ENCODE measurements at places on chromosomes 4 and X.
A peak's percentile ranks its signal among the peaks of the same experiment; 100 is the strongest.

GRCh38 chr4:48252313-48252712 is 17.3 kb downstream of the TEC start:
- no peaks in the 10 kb centered on the region for H3K36me3 ChIP-seq
- no peak for DNase-seq
- no peak overlapping the region for H3K4me3 ChIP-seq
- no peaks in the 10 kb centered on the region for H3K4me1 ChIP-seq
- no peak overlapping the region for H3K27ac ChIP-seq

GRCh38 chrX:140065961-140066662 is 100.8 kb upstream of the CXorf66 start:
- no peak overlapping the region for H3K27ac ChIP-seq
- H3K27me3 ChIP-seq = no peaks in the 10 kb centered on the region
- no peak overlapping the region for H3K4me3 ChIP-seq
- no peaks in the 10 kb centered on the region for H3K4me1 ChIP-seq
- H3K36me3 ChIP-seq = no peaks in the 10 kb centered on the region

DNA sequence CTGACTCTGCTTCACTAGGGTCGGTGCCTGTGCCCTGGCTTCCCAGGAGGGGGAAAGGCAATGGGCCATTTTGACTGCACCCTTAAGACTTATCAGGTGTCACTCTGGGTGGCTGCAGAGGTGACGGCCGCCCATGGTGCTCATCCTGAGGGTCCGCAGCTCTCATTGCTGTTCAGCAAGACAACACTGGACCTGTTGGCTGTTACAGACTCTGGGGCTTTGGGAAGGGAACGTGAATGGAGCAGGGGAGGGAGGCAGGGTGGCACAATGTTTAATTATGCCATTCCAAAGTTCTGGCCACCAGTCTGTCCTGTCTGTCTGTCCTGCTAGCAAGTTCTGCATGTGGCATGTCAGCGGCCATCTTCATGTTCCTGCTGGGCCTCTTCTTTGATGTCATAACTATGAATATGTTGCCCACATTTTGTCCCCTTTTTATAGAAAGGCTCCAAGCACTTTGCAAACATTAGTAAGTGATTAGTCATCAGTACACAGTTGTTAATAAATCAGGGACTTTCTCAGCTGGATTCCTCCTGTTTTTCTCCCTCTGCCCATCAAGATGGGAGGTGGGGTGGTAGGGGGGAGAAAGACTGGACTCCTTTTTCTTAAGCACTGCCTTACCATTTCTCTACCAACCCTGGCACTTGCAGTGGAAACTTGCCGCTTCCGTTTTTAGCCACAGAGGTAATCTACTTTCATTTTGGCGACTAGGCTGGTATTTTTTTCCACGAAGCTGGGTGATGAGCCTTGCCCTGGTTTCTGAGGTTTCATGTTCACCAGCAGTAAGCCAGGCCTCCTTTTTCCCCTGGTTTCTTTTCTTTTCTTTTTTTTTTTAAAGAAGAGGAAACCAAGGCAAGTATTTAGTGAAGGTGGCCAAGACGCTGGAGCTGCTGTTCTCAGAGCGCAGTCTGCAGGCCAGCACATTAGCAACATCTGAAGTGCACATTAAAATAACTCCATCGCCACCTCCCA is 88.6 kb upstream of the TRIM2 start:
- H3K4me3 ChIP-seq = no peak overlapping the region
- no peak overlapping the region for H3K27ac ChIP-seq
- H3K36me3 ChIP-seq = no peaks in the 10 kb centered on the region
- H3K27me3 ChIP-seq = peaks cover 5% of the 10 kb centered on the region

GRCh38 chr4:109648266-109648996 is 54.8 kb downstream of the CASP6 start:
- peak; percentile 75 for DNase-seq
- H3K4me3 ChIP-seq = peak overlapping the region; percentile 73
- peaks cover 38% of the 10 kb centered on the region for H3K4me1 ChIP-seq
- H3K27me3 ChIP-seq = no peaks in the 10 kb centered on the region
- H3K27ac ChIP-seq = peak overlapping the region; percentile 86
- peaks cover 20% of the 10 kb centered on the region for H3K36me3 ChIP-seq

GRCh38 chr4:168153596-168154440 is 61.5 kb downstream of the ANXA10 start:
- H3K4me1 ChIP-seq = peaks cover 4% of the 10 kb centered on the region
- DNase-seq = peak; percentile 85

- no peak for DNase-seq
- H3K27ac ChIP-seq = no peak overlapping the region
- no peaks in the 10 kb centered on the region for H3K36me3 ChIP-seq
- no peaks in the 10 kb centered on the region for H3K27me3 ChIP-seq
Observed at GRCh38 chr4:14478504-14478903, 523.8 kb upstream of the CPEB2 start.

DNA sequence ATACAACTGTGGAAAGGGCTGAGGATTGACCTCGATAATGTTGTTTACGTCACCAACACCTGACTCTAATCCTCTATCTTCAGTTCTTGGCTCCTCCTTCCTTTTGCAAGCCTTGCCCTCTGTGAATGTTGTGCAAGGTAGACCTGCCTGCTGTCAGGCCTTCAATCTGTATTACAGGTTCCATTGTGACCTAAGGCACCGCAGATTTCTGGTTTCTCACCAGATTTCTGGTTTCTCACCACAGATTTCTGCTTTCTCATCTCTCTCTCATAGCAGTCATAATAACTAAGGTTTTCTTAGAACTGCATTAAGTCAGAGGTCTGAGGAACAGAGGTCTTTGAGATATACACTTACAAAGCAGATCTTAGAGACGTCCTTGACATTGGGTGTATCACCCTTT is 51.5 kb upstream of the ETNPPL start:
- DNase-seq = no peak
- no peak overlapping the region for H3K4me3 ChIP-seq
- no peaks in the 10 kb centered on the region for H3K4me1 ChIP-seq
- no peak overlapping the region for H3K27ac ChIP-seq
- H3K27me3 ChIP-seq = peaks cover 44% of the 10 kb centered on the region

DNA sequence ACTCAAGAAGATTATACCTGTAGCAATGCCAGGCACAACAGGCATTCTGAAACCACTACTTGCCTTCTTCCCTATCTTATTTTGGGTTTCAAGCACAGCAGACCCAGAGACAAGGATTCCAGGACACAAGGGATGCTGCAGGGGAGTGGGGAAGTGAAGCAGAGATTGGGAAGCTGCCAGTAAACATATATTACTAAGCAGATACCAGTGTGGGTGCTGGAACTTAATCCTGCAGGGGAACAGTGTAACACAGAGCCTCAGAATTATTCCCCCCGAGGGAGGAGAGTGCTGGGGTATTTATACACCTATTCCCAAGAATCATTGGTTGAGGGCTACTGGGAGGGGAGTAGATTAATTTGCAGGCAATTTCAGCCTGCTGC is 33.3 kb upstream of the MAML3 start:
- no peak overlapping the region for H3K4me3 ChIP-seq
- DNase-seq = no peak
- no peaks in the 10 kb centered on the region for H3K36me3 ChIP-seq
- peaks cover 42% of the 10 kb centered on the region for H3K27me3 ChIP-seq
- no peaks in the 10 kb centered on the region for H3K4me1 ChIP-seq

DNA sequence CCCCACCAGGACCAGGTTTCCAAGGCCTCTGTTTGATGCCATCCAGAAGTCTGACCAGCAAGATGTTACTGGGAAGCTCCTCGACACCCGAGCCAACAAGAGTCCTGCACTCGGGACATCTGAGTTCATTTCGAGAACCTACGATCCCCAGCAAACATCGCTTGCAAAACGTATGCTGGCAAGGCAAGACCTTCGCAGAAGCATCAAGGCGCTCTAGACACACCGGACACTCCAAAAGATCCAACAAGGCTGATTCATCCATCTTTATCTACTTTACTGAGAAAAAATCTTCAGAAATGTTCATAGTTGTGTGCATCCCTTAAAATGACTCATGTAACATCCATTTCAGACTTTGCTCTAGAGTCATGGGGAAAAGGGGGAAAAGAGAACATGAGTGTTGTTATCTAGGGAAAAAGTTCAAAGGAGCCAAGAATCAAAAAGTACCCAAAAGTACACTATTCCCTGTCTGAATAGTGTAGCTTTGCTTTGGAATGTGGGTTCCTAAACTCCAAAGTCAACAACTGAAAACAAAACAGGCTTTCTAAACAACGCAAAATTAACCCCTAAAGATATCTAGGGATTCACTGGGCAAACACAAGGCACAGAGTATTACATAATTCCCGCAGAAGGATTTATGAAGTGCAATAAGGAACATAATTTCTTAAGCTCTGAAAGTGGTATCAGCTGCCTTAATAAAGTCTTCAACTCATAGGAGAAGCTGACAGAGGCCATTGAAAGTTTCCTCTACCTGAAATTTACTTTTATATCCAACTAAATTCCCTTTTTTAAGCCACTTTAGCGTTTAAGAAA is 1.6 kb downstream of the SH3RF1 start:
- peaks cover 58% of the 10 kb centered on the region for H3K27me3 ChIP-seq
- no peak overlapping the region for H3K27ac ChIP-seq
- no peaks in the 10 kb centered on the region for H3K36me3 ChIP-seq
- peak overlapping the region; percentile 83 for H3K4me3 ChIP-seq
- peaks cover 7% of the 10 kb centered on the region for H3K4me1 ChIP-seq

DNA sequence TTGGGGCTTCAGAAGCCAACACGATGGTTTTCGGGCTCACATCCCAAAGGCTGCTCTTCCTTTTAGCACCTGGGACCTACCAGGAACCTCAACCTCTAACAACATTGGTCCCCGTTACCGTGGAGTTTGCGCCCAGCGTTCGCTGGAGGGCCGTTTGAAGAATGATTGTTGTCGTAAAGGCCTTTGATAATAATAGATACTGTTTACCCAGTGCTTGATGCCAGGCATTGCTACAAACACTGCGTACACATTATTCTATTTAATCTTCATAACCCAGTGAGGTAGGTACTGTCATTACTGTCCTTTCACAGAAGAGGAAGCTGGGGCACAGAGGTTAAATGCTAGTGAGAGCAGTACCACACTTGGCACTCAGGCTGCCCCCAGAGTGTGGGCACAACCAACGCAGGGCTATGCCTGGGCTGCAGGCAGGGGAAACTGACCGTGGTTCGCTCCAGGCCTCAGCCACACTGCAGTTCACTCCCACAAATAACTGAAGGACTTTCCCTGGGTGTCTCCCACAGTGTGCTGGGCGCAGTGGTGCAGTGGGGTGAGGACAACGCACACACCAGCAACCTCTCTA is 1.0 kb upstream of the ACSL1 start:
- peaks cover 32% of the 10 kb centered on the region for H3K4me1 ChIP-seq
- peak overlapping the region; percentile 97 for H3K27ac ChIP-seq
- peaks cover 10% of the 10 kb centered on the region for H3K36me3 ChIP-seq

DNA sequence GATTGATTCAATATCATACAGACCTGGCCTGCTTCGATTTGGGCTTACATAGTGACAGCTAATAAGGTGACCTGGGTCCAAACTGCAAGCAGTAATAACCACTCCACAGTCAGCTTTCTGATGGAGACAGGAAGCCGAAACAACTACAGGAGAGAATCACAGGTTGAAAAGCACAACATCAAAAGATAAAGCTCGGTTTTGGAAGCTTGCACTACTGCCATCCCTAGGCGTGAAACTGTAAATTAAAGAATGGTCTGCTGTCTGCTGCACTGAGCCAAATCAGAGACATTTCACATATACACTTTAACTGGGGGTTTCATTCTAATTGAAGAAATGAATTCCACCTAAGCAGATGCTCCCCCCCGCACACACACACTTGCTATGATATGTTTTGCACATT is 116.3 kb downstream of the DHX15 start:
- H3K27ac ChIP-seq = no peak overlapping the region
- no peak overlapping the region for H3K4me3 ChIP-seq
- H3K4me1 ChIP-seq = peaks cover 24% of the 10 kb centered on the region
- peaks cover 1% of the 10 kb centered on the region for H3K36me3 ChIP-seq
- DNase-seq = no peak

Data from activated CD4-positive, alpha-beta T cell treated with anti-CD3 and anti-CD28 coated beads, Interleukin-2, amount 10 ng/mL, durations not matched to agents 24 days and 14 days (primary cell).